ENCODE measurements at places on chromosomes 12 and 14.

- no peak for DNase-seq
These were observed 1.3 kb downstream of the FGD6 start for GRCh38 chr12:95215949-95216348.

GRCh38 chr14:99267381-99267780 lies 4.6 kb downstream of the BCL11B start:
- no peak for DNase-seq

DNA sequence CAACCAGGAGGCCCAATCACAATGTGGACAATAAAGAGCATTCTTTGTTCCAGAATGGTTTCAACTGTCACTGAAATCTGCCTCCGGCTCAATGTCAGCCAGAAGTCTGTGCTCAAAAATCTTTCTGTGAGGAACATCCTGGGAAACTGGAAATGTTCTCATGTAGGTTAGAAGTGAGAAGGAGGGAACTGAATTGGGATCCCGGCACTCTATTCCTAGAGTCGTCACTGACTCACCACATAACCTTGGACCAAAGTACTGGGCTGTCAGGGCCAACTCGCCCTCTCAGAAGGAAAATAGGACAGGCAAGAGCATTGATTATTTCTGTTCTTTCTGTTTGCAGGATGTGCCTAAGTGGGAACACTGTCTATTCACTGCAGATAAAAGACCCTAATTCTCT lies 57.6 kb downstream of the PRKAB1 start:
- no peak for DNase-seq

- DNase-seq, result no peak
These were observed 44.4 kb upstream of the TMCC3 start for GRCh38 chr12:94694732-94695131.

- no peak for DNase-seq
These were observed 55.4 kb upstream of the PYGL start for GRCh38 chr14:50999726-51000125.

DNA sequence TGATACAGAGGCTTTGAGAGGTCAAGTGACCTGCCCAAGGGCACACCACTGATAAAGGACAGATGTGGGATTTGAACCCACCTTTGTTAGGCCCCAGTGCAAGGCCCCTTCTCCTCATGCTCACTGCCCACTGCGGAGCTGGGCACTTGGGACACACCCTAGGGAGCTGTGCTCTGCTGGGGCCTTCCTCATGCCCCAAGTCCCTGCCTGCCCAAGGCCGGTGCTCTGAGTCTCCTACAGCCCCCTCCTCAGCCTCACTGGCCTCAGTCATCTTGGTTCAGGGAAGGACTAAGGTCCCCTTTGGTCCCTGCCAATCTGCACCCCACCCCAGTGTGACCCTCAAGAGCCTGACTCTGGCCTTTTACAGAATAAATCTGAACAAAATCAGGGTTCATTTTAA lies 7.9 kb upstream of the OAS3 start:
- DNase-seq, result no peak

GRCh38 chr12:50545213-50545612 lies 40.4 kb downstream of the DIP2B start:
- no peak for DNase-seq

DNA sequence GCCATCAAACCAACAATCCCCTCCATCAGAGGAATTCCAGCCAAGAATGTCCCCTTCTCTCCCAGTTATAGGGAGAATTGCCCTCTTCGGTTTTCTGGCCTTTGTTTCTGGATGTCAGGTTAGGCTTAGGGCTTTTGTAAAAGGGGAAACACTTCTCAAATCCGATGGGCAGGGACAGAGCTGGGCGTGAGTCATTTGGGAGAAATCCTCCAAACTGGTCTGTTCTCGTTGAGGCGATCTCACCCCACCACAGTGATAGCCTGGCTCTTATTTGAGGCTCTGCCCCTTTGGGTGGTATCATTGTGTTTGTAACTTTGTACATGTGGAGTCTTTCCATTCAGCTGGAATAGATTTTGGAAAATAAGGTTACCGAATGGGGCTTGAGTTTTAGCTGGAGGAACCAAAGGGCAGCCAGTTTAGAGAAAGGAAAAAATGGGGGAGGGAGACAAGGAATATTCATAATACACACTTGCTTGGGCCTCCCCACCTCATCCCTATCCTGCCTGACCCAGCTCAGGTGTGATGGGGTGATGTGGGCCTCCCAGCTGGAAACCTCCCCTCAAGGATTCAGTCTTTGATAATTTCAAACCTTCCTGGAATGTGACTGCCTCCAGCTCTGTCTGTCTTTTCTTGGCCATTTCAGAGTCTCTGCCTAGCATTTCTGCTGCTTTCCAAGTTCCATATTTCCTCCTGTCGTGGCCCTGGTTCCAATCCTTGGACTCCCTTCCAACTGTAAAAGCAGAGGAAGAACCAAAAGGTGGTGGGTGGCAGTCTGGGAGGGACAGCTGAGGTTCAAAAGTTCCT lies 7.5 kb downstream of the HOXC4 start:
- no peak for DNase-seq

DNA sequence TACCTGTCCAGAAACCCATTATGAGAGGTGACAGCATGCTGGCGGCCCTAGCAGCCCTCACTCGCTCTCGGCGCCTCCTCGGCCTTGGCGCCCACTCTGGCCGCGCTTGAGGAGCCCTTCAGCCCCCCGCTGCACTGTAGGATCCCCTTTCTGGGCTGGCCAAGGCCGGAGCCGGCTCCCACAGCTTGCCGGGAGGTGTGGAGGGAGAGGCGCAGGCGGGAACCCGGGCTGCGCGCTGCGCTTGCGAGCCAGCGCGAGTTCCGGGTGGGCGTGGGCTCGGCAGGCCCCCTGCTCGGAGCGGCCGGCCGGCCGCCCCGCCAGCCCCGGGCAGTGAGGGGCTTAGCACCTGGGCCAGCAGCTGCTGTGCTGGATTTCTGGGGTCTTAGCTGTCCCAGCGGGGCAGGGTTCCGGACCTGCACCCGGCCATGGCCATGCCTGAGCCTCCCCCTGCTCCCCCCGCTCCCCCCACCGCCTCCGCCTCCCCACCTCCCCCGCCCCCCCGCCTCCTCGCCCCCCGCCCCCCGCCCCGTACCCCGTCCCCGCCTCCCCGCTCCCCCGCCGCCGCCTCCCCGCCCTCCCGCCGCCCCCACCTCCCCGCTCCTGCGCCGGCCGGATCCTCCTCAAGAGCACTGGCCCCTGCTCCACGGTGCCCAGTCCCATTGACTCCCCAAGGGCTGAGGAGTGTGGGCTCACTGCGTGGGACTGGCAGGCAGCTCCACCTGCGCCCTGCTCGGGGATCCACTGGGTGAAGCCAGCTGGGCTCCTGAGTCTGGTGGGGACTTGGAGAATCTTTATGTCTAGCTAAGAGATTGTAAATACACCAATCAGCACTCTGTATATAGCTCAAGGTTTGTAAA lies 163.1 kb downstream of the KLHL28 start:
- no peak for DNase-seq

DNA sequence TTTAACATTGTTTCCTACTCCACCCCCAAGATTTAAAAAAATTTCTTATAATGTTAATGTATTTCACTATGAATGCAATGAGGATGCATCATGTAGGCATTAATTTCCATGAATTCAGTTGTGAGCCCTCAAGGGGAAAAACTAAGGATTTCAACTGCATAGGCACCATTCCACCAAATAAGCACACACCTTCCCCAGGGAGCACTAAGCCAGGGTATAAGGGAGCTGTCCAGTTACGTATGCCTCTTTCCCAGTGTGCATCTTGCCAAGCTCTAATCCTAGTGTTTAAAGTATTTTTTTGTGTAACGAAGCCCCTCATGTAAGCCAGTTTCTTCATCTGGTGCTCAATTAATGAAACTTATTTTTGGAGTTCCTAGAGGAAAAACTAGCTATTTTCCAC lies 6.6 kb downstream of the FERMT2 start:
- DNase-seq, result no peak

GRCh38 chr14:99563749-99564129 lies 40.3 kb downstream of the CCDC85C start:
- no peak for DNase-seq

DNA sequence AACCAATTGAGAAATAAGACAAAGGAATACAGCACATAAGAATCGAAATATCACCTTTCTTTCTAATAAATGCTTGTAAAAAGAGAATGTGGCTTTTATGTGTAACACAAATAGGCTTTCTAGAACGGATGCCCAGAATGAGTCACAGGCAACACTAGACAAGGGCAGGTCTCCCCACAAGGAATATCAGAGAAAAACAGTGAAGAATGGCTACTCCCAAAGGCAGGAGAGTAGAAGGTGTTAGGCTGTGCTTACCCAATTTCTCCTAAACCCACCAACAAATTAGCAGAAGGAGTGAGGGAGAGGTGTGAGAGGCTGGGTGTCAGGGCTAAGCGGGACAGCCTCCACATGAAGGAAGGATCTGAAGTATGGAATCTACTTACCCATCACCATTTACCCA lies 55.2 kb downstream of the GALNT4 start:
- DNase-seq, result no peak

DNA sequence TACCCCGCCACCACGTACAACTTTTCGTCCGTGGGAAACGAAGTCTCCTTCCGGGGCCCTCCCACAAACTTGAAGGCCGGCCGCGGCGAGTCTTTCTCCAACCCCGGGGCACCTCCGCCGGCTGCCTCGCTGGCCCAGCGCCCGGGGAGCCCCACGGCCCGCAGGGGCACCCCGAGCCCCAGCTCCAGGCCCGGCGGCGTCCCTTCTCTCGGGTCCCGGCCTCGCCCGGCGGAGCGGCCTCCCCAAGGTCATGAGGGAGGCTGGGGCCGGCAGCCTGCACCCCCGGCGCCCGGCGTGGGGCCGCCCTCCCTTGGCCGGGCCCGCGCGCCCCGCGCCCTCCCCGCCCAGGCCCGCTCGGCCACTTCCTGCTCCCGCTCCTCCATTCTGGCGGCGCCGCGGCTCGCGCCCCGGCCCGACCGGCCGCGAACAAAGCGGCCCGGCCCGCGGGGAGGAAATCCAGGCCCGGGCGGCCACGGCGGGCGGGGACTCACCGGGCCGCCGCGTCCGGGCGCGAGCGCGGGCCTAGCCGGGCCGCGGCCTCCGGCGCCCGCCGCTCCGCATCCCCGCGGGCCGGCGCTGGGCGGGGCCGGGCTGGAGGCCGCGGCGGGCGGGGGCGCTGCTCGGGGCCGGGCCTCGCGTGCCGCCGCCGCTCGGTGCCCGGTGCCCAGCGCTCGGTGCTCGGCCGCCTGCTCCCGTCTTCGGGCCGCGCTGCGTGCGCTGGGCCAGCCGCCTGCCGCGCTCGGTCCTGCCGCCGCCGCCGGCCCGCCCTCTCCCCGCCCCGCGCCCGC lies at the start of gene AKT1:
Gene AKT1, minus strand, starts transcription at position 756 of the 788 bp plus-strand sequence. CDS start 3,105 bp downstream, outside the sequence.
- no peak for DNase-seq

- DNase-seq, result no peak
These were observed 79.6 kb downstream of the OTX2 start for GRCh38 chr14:56730538-56731145.

GRCh38 chr12:95460896-95461295 lies 13.1 kb upstream of the METAP2 start:
- no peak for DNase-seq

DNA sequence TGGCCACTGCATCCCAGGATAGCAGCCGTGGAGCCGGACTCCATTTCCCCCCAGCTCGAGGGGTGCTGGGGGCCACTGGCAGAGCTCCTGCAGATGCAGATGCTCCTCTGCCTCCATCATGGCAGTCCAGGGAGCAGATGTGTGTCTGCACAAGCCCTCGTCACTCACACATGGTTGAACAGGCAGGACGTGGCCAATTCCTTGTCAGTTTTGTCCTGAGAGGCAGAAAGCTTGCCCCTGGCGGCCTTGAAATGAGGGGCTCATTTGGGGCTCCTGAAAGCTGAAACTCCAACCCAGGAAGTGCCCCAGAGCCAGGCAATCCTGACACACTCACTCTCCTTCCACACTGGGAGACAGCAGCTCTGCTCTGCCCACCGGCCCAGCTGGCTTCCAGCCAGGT lies 100.9 kb upstream of the C14orf180 start:
- DNase-seq, result no peak
